Nephron progenitor cell (in vitro differentiated cells): ENCODE measurements at places on chromosomes 4 and X.
A peak's percentile ranks its signal among the peaks of the same experiment; 100 is the strongest.

DNA sequence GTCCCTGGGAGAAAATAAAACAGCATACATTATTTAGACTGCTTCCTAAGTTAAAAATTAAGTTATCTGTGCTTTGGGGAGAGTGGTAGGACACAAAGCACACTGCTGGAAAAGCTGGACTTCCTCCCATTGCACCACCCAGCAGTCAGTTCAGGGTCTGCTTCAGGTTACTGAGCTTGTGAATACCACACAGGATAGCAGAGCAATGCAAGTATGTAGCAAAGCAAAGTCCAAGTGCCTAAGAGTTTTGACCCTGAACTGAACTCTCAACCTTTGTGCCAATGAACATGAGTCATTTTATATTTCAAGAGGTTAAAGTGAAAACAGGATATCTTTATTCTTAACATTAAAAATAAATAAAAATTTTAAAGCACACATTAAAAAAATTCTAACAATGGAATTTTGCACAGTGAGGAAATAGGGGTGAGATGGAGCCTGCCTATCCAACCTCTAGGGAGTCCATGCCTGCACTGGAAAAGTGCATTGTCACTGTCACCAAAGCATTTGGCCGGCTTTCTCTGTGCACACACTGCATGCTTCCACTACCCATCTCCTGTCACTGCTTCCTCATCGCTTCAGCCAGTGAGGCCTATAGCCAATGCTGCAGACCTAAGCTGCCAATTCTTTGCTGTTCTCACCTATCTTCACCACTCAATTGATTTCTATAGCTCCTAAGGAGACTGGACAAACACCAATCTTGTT lies 50.9 kb downstream of the ABCG2 start:
- peaks cover 4% of the 10 kb centered on the region for H3K27me3 ChIP-seq
- H3K4me1 ChIP-seq, result peaks cover 28% of the 10 kb centered on the region
- no peak overlapping the region for H3K4me3 ChIP-seq
- DNase-seq, result no peak

DNA sequence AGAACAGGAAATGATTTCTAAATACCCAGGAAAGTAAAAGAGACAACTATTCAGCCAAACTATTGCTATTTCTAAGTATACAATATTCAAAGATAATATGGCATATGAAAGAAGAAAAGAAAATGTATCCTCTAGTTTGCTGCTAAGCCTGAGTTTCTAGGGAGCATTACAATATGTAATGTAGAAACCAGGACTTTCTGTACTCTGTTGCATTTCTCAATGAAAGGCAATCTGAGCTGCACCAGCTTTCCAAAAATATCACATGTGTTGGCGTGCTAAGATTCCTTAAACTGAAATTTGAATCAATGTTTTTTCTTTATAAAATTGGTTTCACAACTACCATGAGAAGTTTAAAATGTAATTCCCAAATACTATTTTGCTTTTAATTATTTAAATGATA lies 129.6 kb downstream of the ANK2 start:
- no peak overlapping the region for H3K4me3 ChIP-seq
- H3K4me1 ChIP-seq, result no peaks in the 10 kb centered on the region
- no peak for DNase-seq
- H3K27ac ChIP-seq, result no peak overlapping the region

DNA sequence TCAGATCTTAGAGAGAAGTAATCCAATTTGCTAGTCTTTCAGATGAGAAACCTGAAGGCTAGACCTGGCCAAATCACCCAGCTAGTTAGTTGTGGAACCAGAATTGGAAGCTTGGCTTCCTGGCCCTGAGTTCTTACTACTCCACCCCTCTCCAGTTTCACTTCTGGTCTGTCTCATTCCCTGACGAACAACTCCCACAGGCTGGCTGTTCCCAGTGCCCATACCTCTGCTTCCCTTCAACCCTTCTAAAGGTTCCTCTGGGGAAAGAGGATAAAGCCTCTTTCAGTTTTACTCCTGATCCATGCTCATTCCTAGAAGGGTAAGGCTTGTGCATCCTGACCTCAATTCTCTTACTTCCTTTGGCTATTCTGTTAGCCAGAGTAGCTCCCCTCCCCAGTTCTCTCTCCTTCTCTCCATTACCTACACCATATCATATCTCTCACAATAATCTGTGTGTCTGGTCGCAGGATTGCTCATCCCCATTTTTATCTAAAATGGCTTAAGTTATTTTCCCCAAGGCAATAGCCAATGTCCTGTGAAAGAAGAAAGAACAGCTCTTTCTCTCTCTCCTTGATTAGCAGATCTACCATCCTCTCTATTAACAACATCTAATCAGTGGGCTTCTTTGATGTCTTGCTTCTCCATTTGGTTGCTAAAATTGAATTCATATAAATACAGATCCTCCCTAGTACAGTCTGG lies 155.0 kb upstream of the MAOA start:
- H3K27ac ChIP-seq, result peak overlapping the region; percentile 83
- no peaks in the 10 kb centered on the region for H3K27me3 ChIP-seq
- peak overlapping the region; percentile 2 for H3K4me3 ChIP-seq
- peaks cover 60% of the 10 kb centered on the region for H3K4me1 ChIP-seq

- no peak overlapping the region for H3K4me3 ChIP-seq
- DNase-seq, result peak; percentile 74
- peaks cover 8% of the 10 kb centered on the region for H3K4me1 ChIP-seq
- peaks cover 44% of the 10 kb centered on the region for H3K36me3 ChIP-seq
These were observed 75.1 kb downstream of the PRKX start for GRCh38 chrX:3638280-3638873.

DNA sequence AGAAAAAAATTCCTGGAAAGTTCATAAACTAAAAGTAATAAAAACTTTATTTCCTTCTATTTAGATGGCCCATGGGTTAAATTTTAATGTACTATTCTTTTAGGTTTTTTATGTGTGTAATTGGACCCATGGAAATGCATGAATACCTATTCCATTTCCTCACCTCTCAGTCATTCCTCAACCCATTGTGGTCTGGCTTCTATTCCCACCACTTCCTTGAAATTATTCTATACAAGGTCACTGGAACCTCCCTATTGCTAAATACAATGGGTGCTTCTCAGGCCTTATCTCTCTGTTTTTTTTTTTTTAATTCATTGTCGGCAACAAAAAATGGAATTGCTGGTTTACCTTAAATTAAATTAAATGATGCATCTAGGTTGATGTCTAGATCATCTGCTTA lies 17.2 kb downstream of the SLC39A8 start:
- H3K4me3 ChIP-seq, result no peak overlapping the region
- H3K36me3 ChIP-seq, result peaks cover 38% of the 10 kb centered on the region
- no peaks in the 10 kb centered on the region for H3K27me3 ChIP-seq
- no peak overlapping the region for H3K27ac ChIP-seq
- DNase-seq, result no peak
- H3K4me1 ChIP-seq, result peaks cover 5% of the 10 kb centered on the region

- no peak overlapping the region for H3K27ac ChIP-seq
- H3K36me3 ChIP-seq, result no peaks in the 10 kb centered on the region
- H3K27me3 ChIP-seq, result no peaks in the 10 kb centered on the region
- no peak for DNase-seq
These were observed 65.4 kb upstream of the KLHL13 start for GRCh38 chrX:118182025-118182424.

- no peak overlapping the region for H3K27ac ChIP-seq
- no peaks in the 10 kb centered on the region for H3K27me3 ChIP-seq
- peaks cover 10% of the 10 kb centered on the region for H3K36me3 ChIP-seq
- H3K4me1 ChIP-seq, result peaks cover 37% of the 10 kb centered on the region
- no peak overlapping the region for H3K4me3 ChIP-seq
These were observed 127.1 kb upstream of the PCDH18 start for GRCh38 chr4:137659431-137659830.

DNA sequence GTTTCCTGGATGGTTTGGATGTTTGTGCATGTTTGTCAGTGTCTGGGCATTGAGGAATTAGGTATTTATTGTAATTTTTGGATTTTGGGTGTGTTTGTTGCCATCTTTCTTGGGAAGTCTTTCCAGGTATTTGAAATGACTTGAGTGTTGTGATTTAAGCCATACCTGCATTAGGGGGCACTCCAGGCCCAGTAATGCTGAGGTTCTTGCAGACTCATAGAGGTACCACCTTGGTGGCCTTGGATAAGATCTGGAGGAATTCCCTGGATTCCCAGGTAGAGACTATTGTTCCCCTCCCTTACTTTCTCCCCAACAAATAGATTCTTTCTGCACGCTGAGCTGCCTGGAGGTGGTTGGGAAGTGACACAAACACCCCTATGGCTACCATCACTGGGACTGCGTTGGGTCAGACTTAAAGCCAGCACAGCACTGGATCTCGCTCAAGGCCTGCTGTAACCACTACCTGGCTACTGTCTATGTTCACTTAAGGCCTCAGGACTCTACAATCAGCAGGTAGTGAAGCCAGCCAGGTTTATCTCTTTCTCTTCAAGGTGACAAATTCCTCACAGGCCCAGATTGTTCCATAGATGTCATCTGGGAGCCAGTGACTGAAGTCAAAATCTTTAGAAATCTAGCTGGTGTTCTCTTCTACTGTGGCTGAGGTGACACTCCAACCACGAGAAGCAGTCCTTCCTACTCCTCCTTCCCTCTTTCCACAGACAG lies 643.6 kb downstream of the PDHA2 start:
- H3K27ac ChIP-seq, result no peak overlapping the region
- DNase-seq, result no peak
- H3K36me3 ChIP-seq, result no peaks in the 10 kb centered on the region
- no peak overlapping the region for H3K4me3 ChIP-seq
- peaks cover 2% of the 10 kb centered on the region for H3K27me3 ChIP-seq
- H3K4me1 ChIP-seq, result no peaks in the 10 kb centered on the region

DNA sequence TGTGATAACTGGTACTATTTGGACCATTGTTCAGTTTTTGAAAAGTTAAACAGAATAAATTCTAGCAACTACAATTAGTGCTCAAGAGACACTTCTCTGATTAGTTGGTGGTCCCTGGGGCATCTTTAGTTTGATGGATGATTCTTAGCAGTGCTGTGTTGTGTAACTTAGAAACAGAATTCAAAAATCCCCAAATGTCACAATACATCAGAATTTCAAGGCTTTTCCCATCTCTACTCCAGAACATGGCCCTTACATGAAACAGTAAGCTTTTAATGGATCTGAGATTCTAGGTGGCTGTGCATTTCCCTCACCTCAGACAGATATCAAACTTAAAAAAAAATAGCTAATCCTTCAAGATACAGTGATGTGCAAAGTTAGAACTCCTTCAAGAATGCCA lies 104.4 kb upstream of the CXCL13 start:
- H3K27me3 ChIP-seq, result peaks cover 17% of the 10 kb centered on the region
- no peak overlapping the region for H3K27ac ChIP-seq
- H3K4me1 ChIP-seq, result peaks cover 5% of the 10 kb centered on the region
- no peak for DNase-seq

DNA sequence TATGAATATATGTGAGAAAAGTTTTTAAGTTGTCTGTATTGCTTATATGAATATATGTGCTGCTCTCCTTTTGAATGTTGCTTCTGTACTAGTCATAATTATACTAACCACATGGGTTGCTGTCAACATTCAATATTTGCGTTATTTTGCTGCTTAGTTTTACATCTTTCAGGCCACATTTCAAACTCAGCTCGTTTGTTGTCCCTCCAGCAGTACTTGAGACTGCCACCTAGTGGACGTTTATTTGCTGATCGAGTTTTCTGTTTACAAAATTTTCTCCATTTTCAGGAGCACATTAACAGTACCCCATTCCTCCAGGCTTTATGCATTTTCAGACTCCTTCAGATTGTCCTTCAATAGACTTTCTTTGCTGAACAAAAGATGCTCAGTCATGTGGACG lies 75.8 kb downstream of the NUDT11 start:
- no peaks in the 10 kb centered on the region for H3K36me3 ChIP-seq
- DNase-seq, result peak; percentile 16
- H3K27ac ChIP-seq, result no peak overlapping the region
- H3K4me3 ChIP-seq, result no peak overlapping the region
